ENCODE measurements at places on chromosomes 11 and 22.

- no peak for DNase-seq
These were observed 8.8 kb upstream of the CEP295 start for GRCh38 chr11:93652679-93653078.

DNA sequence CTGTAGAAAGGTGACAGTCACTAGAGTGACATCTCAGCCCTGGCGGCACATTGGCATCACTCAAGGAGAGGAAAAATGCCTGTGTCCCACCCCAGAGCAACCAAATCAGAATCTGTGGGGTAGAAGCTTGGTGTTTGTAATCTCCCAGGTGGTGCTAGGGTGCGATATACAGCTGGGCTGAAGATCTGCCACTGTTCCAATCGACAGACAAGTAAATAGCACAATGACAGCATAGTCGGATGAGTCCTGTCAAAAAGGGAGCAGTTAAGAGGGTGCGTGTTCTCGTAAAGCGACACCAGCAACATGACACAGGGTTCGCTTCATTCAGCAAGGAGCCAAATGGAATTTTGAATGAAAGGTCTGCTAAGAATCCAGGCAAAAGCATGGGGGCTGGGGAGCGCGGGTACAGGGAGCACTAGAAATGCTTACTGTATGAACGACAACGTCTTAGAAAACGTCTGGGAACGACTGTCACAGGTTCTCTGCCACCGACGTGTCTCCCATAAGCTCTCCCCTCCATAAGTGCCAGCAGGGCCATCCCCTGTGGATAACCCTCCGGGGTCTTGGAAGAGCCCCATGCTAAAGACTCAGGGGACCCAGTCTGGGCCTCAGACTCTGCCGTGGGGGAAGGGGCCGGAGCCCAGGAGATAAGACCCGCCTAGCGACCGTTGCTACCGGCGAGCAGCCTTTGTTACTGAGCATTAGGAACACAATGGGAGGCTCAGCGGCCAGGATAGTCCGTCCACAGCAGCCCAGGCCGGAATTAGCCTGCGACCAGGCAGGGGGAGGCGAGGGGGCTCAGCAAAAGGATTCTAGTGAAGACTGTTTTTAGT is 20.8 kb downstream of the ADA2 start:
- DNase-seq, result no peak

- no peak for DNase-seq
These were observed at the start of gene GNAZ for GRCh38 chr22:23070418-23071229. Gene GNAZ, plus strand, starts transcription at chr22:23070519. Its CDS starts 25,177 bp downstream, at chr22:23095696.

GRCh38 chr11:4095509-4096230 is 1.1 kb downstream of the RRM1 start:
- DNase-seq, result no peak

GRCh38 chr22:21000987-21001600 is 824 bp downstream of the THAP7 start:
- no peak for DNase-seq

DNA sequence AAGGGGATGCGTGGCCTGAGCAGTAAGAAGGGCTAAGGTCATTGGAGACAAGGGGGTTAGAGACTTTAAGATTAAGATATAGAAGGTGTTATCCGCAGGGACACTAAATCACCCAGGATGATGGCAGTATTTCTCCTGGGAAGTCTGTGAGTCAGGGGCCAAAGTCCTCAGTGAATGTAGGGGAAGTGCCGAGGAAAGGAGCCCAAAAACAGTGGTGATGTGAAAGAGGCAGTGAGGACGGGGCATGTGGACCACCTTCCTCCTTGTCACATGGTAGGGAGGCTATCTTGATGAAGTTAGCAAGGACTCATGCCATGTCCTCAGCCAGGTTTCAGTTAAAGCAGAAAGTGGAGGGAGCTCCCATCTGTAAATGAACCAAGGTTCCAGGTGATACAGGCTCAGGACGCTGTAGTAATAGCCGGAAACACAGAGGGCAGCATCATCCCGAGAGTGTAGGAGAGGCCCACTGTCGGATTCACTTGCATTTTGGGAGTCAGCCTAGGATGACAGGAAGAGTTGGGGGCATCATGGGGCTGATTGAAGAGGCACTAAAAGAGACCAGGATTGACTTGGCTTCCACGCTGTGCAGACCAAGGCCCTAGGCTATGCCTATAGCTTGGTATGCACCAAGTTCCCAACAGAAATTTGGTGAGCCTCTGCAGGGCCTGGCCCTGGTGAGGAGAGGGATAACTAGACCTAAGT is 33.5 kb downstream of the WEE1 start:
- DNase-seq, result no peak

GRCh38 chr11:107908211-107908610 is 20.0 kb upstream of the RAB39A start:
- no peak for DNase-seq

DNA sequence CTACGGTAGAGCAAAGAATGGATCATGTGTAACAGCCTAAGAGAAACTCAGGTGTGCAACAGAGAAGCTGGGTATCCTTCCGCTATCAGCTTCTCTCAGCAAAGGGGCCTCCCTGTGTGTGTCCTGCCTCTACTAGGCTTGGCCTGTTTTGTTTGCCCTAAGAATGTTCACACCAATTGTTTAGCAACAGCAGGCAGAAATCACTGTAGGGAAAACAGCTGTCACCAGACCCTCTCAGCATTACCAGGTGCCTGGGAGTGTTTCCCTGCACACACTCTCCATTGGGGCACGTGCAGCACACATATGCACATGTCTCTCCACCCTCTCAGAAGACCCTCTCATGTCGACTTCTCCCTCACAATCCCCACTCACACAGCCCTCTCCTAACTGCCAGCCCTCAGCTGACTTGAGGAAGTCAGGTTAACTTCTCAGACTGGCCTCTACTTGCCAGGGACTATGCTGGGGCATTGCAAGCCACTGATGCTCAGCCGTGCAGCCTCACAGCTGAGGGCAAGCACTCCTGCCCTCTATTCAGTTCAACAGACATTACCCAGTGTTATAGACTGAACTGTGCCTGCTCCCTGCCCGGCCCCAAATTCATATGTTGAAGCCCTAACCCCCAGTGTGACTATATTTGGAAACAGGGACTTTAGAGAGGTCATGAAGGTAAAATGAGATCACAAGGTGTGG is 97.6 kb downstream of the TRIM29 start:
- DNase-seq, result no peak

- DNase-seq, result no peak
These were observed 388.7 kb downstream of the MIAT start for GRCh38 chr22:27046086-27046485.

Data from activated T-cell treated with anti-CD3 and anti-CD28 coated beads for 24 hours (primary cell).